ENCODE measurements at places on chromosomes 12 and 14. TPM values are rescaled to one million over a fixed set of nuclear protein-coding genes. Genes with fewer than 3 reads are reported as not detected.

The DEGS2 gene
- 114 TPM for total RNA-seq

DNA sequence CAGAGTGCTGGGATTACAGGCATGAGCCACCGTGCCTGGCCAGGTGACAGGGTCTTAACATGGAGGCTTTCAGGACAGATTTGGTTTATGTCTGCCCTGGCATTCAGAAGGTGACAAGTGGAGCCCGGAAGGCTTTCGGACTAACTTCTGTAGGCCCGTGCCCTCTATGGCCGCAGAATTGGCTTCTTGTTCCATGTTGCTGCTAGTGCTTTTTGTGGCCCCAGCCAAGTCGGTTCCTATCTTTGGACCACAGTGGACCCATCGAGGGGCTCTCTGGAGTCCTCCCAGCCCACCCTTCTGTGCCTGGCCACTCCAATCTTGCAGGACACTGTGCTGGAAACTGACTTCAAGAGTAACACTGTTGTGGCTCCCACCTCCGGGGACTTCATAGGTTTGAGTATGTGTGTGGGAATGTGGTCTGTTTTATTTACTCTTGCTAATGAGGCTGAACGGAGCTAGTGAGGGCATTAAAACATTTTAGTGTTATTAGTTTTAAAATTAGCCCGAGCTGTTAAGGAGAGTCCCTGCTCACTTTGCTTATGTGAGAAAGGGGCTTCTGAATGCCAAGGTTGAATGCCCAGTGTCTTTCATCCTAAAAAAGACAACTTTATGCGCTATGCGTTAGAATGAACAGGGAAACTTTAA is 245.9 kb downstream of the CACNA1C start:
- no peaks in the 10 kb centered on the region for H3K27me3 ChIP-seq
- H3K36me3 ChIP-seq = no peaks in the 10 kb centered on the region
- no peak overlapping the region for H3K27ac ChIP-seq
- no peak overlapping the region for H3K4me3 ChIP-seq

GRCh38 chr14:99758872-99759545 is 34.2 kb upstream of the EML1 start:
- no peak overlapping the region for H3K4me3 ChIP-seq
- peaks cover 48% of the 10 kb centered on the region for H3K4me1 ChIP-seq
- peak; percentile 53 for DNase-seq

DNA sequence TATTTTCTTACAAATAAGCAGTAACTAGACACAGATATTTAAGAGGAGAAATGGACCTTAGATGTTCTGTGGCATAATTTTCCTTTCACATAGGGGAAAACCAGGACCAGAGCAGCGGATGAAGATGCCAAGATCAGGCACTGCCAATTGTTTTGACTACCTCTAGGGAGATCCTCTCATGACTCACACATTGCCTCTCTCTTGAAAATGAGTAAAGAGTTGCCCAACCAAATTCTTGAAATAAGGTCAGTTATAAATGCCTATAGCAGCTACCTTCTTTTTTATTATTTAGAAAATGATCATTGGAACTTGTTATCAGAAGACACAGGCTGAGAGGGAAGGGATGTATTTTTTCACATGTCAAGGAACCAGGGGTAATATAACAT is 263.4 kb upstream of the PLEKHG7 start:
- no peaks in the 10 kb centered on the region for H3K27me3 ChIP-seq
- peaks cover 39% of the 10 kb centered on the region for H3K4me1 ChIP-seq
- peak overlapping the region; percentile 45 for H3K27ac ChIP-seq
- H3K4me3 ChIP-seq = no peak overlapping the region
- no peak for DNase-seq
- no peaks in the 10 kb centered on the region for H3K36me3 ChIP-seq

- H3K4me3 ChIP-seq = no peak overlapping the region
- no peaks in the 10 kb centered on the region for H3K27me3 ChIP-seq
- no peaks in the 10 kb centered on the region for H3K36me3 ChIP-seq
Observed at GRCh38 chr14:96893966-96894622, 96.9 kb downstream of the VRK1 start.
